T-cell (primary cell): ENCODE measurements at places on chromosomes 1 and 21. TPM values are rescaled to one million over a fixed set of nuclear protein-coding genes. Genes with fewer than 3 reads are reported as not detected.
A peak's percentile ranks its signal among the peaks of the same experiment; 100 is the strongest.

DNA sequence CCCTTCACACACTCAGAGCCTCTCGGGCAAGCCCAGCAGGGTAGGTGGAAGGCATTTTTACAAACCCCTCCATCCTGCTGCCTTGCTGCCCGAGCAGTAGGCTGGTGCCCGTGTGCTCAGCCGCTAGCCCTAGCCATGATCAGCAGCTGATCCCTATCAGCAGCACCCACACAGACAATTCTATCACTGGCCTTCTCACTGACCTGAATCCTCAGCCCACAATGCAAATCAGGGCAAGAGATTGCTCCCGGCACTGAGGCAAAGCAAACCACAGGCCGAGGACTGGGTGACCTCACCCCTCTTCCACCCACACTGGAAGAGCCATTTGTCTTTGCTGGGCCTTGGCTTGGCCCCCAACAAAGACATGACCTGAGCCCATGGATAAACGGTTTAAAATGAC, 895 bp upstream of the PDZK1 start:
- no peak overlapping the region for H3K4me3 ChIP-seq
- H3K27me3 ChIP-seq = no peaks in the 10 kb centered on the region
- no peak overlapping the region for H3K27ac ChIP-seq

GRCh38 chr21:32772281-32773047, 909 bp upstream of the PAXBP1 start:
- H3K27ac ChIP-seq = peak overlapping the region; percentile 85
- peaks cover 14% of the 10 kb centered on the region for H3K4me1 ChIP-seq
- H3K36me3 ChIP-seq = peaks cover 6% of the 10 kb centered on the region
- peak; percentile 19 for DNase-seq
- peak overlapping the region; percentile 74 for H3K4me3 ChIP-seq

DNA sequence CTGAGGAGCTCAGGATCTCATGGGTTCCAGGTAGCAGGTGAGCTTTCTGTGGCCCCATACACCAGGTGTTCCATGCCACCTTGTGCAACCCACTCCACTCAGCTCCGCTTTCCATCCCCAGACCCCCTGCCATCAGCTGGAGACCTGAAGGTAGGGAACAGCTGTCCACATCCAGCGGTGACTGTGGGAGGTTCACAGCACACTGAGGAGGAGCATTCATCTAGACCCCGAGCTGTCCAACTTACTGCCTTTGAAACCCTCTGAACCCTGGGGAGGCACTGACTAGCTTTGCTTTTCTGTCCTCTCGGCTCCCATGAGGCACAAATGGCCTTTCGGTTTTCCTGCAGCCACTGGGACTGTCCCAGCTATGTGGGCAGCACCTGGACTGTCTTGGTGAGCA, 27.9 kb upstream of the ABCG1 start:
- no peak for DNase-seq
- H3K27me3 ChIP-seq = no peaks in the 10 kb centered on the region
- H3K4me1 ChIP-seq = peaks cover 65% of the 10 kb centered on the region
- no peak overlapping the region for H3K4me3 ChIP-seq
- H3K36me3 ChIP-seq = no peaks in the 10 kb centered on the region

GRCh38 chr1:13624526-13624925, 40.9 kb downstream of the PDPN start:
- no peaks in the 10 kb centered on the region for H3K27me3 ChIP-seq
- no peaks in the 10 kb centered on the region for H3K4me1 ChIP-seq
- DNase-seq = no peak
- H3K27ac ChIP-seq = no peak overlapping the region
- no peaks in the 10 kb centered on the region for H3K36me3 ChIP-seq

- DNase-seq = no peak
- H3K27me3 ChIP-seq = no peaks in the 10 kb centered on the region
- no peak overlapping the region for H3K4me3 ChIP-seq
- H3K27ac ChIP-seq = no peak overlapping the region
- peaks cover 10% of the 10 kb centered on the region for H3K36me3 ChIP-seq
- H3K4me1 ChIP-seq = no peaks in the 10 kb centered on the region
These were observed 18.9 kb downstream of the ANGPTL7 start for GRCh38 chr1:11207898-11208611.

DNA sequence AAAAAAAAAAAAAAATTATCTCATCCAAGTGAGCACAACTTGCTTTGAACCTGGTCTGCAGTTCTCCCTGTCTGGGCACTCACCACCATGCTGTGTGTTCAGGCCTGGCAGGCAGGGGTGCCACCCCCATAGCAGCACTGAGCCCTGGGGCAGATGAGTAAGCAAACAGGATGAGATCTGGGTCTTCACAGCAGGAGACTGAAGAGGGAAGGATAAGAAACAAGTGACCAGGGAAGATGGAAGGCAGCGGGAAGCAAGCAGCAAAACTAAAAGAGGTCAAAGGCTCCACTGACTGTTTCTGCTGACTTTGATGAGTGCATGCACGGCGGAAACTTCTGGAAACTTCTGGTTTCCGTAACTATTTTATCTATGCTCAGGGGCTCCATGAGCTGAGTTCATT, 133.5 kb upstream of the SOD1 start:
- no peak for DNase-seq
- no peak overlapping the region for H3K27ac ChIP-seq
- H3K27me3 ChIP-seq = no peaks in the 10 kb centered on the region
- H3K4me3 ChIP-seq = no peak overlapping the region
- H3K4me1 ChIP-seq = no peaks in the 10 kb centered on the region

GRCh38 chr1:180577361-180577760, 18.6 kb downstream of the OVAAL start:
- no peaks in the 10 kb centered on the region for H3K36me3 ChIP-seq
- no peak overlapping the region for H3K27ac ChIP-seq
- H3K4me1 ChIP-seq = no peaks in the 10 kb centered on the region
- no peaks in the 10 kb centered on the region for H3K27me3 ChIP-seq
- no peak overlapping the region for H3K4me3 ChIP-seq

GRCh38 chr21:42290505-42290904, 24.7 kb downstream of the TFF3 start:
- peaks cover 42% of the 10 kb centered on the region for H3K36me3 ChIP-seq
- no peaks in the 10 kb centered on the region for H3K4me1 ChIP-seq
- H3K27me3 ChIP-seq = no peaks in the 10 kb centered on the region
- no peak overlapping the region for H3K27ac ChIP-seq
- no peak overlapping the region for H3K4me3 ChIP-seq

DNA sequence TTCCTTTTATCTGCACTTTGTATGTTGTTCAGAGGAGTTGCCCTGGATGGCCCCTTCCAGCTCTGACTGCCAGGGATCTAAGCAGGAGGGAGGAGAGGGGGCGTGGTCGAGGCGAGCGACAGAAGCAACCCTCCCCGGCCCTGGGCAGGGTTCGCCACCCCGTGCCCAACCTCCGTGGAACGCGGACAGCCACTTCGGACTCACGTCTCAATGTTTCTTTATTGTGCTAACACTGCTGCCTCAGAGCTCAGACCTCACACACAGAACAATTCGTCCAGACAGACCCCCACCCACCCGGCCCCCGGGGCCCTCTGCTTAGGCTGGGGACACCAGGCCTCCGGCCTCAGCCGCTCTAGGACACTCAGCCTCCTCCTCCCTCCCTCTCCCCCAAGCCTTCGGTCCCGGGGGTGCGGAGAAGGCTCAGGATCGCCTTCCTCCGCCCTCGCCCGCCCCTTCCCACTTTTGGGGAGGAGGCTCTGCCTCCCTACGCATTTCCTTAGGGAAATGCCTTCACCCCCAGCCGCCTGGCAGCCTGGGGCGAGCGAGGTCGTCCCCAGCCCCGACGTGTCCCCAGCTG, 8.3 kb downstream of the VSIG8 start:
- H3K4me1 ChIP-seq = peaks cover 9% of the 10 kb centered on the region
- no peaks in the 10 kb centered on the region for H3K36me3 ChIP-seq
- H3K27me3 ChIP-seq = no peaks in the 10 kb centered on the region
- H3K4me3 ChIP-seq = peak overlapping the region; percentile 62
- DNase-seq = peak; percentile 21

GRCh38 chr1:93675931-93676330, 5.7 kb downstream of the BCAR3 start:
- no peaks in the 10 kb centered on the region for H3K36me3 ChIP-seq
- H3K27ac ChIP-seq = no peak overlapping the region
- DNase-seq = no peak
- H3K27me3 ChIP-seq = no peaks in the 10 kb centered on the region
- peaks cover 4% of the 10 kb centered on the region for H3K4me1 ChIP-seq

- H3K4me3 ChIP-seq = no peak overlapping the region
- no peak for DNase-seq
- H3K27ac ChIP-seq = peak overlapping the region; percentile 20
- H3K27me3 ChIP-seq = no peaks in the 10 kb centered on the region
- no peaks in the 10 kb centered on the region for H3K36me3 ChIP-seq
- H3K4me1 ChIP-seq = peaks cover 17% of the 10 kb centered on the region
These were observed 3.4 kb upstream of the NVL start for GRCh38 chr1:224333309-224333926.

- H3K27ac ChIP-seq = no peak overlapping the region
- no peaks in the 10 kb centered on the region for H3K4me1 ChIP-seq
- no peak overlapping the region for H3K4me3 ChIP-seq
- no peaks in the 10 kb centered on the region for H3K36me3 ChIP-seq
These were observed 9.4 kb downstream of the PROX1 start for GRCh38 chr1:213997038-213997771.

- no peak overlapping the region for H3K27ac ChIP-seq
- H3K4me1 ChIP-seq = no peaks in the 10 kb centered on the region
- peak; percentile 43 for DNase-seq
- H3K36me3 ChIP-seq = peaks cover 7% of the 10 kb centered on the region
These were observed 24.6 kb downstream of the DMAP1 start for GRCh38 chr1:44237721-44238457.

GRCh38 chr1:228241259-228241658, 33.4 kb downstream of the OBSCN start:
- no peak for DNase-seq
- peaks cover 18% of the 10 kb centered on the region for H3K36me3 ChIP-seq
- H3K4me1 ChIP-seq = no peaks in the 10 kb centered on the region
- no peak overlapping the region for H3K27ac ChIP-seq

DNA sequence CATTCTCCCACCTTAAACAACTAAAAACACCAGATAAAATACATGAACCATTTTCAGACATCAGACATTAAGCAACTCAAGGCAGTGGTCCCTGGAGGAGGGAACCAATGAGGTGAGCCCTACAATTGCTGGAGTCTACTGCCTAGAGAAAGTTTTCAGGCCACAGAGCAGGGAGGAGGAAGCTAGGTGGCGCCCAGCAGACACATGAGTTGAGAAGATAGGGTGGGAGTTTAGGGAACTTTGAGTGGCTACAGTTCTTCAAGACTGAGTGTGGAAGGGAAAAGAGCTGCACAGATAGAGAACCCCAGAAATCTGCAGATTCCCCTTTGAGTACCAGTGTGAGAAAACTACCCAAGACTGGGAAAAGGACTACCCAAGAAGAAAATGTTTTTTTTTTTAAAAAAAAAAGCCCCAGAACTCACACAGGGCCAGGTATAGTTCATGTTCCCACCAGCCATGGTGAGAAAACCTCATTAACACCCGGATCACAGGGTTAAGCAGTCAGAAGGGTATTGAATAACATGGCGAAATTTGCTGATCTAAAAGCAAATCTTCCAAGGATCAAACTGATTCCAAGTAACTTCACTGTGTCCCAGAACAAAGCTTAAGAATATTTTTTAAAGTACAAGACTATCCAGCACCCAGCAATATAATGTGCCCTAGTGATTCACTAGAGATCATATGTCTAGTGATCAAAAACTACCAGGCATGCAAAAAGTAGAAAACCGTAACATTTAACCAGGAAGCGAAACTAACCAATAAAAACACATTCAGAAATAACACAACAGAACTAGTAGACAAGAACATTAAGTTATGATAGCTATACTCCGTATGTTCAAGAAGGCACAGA, 12.0 kb downstream of the ALDH9A1 start:
- peaks cover 6% of the 10 kb centered on the region for H3K36me3 ChIP-seq
- peak overlapping the region; percentile 18 for H3K27ac ChIP-seq
- no peaks in the 10 kb centered on the region for H3K27me3 ChIP-seq
- H3K4me3 ChIP-seq = no peak overlapping the region
- peaks cover 7% of the 10 kb centered on the region for H3K4me1 ChIP-seq
- DNase-seq = no peak

- peaks cover 5% of the 10 kb centered on the region for H3K4me1 ChIP-seq
- H3K36me3 ChIP-seq = no peaks in the 10 kb centered on the region
- H3K27me3 ChIP-seq = peaks cover 12% of the 10 kb centered on the region
- no peak for DNase-seq
- H3K27ac ChIP-seq = no peak within 1 kb of the TSS
- H3K4me3 ChIP-seq = no peak within 1 kb of the TSS
These were observed at the start of gene LAMC2 for GRCh38 chr1:183185941-183186490. Gene LAMC2, plus strand, starts transcription at chr1:183186264. Its CDS starts 89 bp downstream, at chr1:183186353.

- no peaks in the 10 kb centered on the region for H3K36me3 ChIP-seq
- H3K4me1 ChIP-seq = no peaks in the 10 kb centered on the region
- DNase-seq = peak; percentile 48
- H3K4me3 ChIP-seq = no peak overlapping the region
- H3K27ac ChIP-seq = no peak overlapping the region
- H3K27me3 ChIP-seq = no peaks in the 10 kb centered on the region
These were observed 28.2 kb downstream of the TCEANC2 start for GRCh38 chr1:54081306-54082270.

GRCh38 chr1:19960591-19960990, 18.8 kb downstream of the PLA2G2A start:
- no peaks in the 10 kb centered on the region for H3K4me1 ChIP-seq
- no peak overlapping the region for H3K4me3 ChIP-seq
- DNase-seq = no peak
- no peaks in the 10 kb centered on the region for H3K36me3 ChIP-seq
- no peak overlapping the region for H3K27ac ChIP-seq
- H3K27me3 ChIP-seq = no peaks in the 10 kb centered on the region

FNDC5 gene
- not detected for total RNA-seq

EPHB2 gene
- total RNA-seq = 0.20 TPM

SH2D1B gene
- total RNA-seq = 0.20 TPM

VWA5B1 gene
- total RNA-seq = 0.13 TPM

PDC gene
- total RNA-seq = not detected

IFNAR1 gene
- 51.1 TPM for total RNA-seq

RGS8 gene
- not detected for total RNA-seq

RCSD1 gene
- total RNA-seq = 110 TPM

NECAP2 gene
- total RNA-seq = 149 TPM

RHD gene
- total RNA-seq = 0.19 TPM

GJA8 gene
- not detected for total RNA-seq

ENAH gene
- 0.56 TPM for total RNA-seq

TNFRSF18 gene
- total RNA-seq = 19.9 TPM

SPRR2F gene
- not detected for total RNA-seq

S100A2 gene
- total RNA-seq = not detected

SPRR2E gene
- total RNA-seq = not detected
